ENCODE measurements at places on chromosomes 13 and 19.

GRCh38 chr19:55603581-55604292 is 1.7 kb upstream of the ZNF865 start:
- DNase-seq = no peak

DNA sequence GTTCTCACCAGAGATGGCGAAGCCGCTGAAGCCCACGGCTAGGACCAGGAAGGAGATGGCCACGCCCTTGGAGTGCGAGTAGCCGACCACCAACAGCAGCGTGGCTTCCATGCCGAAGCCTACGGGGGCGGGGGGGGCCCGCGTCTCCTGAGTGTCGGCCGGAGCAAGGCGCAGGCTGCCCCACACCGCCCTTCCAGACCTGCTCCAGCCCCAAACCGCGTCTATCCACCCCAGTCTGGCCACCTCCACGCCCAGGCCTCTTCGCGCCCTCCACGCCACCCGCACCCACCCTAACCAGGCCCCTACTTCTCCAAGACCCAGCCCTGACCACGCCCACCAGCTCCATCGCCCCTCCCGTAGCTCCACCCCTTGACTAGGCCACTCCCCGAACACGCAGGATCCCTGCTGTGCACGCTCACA is 6.2 kb downstream of the GFY start:
- no peak for DNase-seq

GRCh38 chr19:19366434-19367396 is 38.8 kb upstream of the GATAD2A start:
- peak; percentile 47 for DNase-seq

GRCh38 chr13:110506859-110507566 is 54.5 kb downstream of the RAB20 start:
- DNase-seq = peak; percentile 30
